ENCODE measurements at places on chromosomes 5 and 9.

DNA sequence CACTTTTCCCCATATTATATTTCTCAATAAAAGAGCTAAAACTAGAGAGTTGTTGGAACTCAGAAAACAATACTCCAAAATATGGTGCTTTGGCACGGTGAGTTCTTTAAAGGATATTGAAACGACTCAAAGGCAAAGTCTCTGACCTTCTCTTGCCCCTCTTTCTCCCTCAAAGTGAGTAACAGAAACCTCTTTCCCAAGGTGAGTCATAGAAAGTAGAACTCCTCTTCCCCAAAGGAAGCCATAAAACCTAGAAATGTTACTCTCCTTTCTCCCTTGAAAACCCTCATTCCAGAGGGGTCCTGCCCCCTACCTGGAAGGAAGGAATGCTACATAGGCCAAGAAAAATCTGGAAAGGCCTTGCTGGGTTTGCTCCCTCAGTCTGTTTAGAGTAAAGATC lies 47.5 kb downstream of the RAPGEF6 start:
- peak; percentile 50 for DNase-seq

DNA sequence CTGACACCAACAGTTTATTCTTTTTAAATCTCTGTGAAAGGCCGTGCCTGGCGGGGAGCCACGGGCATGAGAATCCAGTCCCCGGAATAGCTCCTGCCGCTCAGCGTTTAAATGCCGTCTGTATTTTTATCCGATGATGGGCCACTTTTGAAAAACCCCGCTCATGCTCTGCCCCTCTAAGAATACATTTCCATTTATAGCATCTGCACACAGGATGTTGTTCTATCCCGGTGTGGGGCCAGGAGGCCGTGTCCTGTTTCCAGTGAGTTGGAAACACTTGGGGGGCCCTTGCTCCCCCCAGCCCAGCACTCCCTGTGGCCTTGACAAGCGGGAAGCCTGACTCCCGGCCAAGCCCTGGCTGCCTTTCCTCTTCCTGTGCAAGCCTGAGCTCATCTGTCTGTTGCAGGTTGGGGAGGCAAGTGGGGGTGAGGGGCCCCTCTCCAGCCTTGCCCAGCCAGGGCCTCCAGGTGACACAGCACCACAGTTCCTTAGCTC lies 39.0 kb downstream of the ERGIC1 start:
- peak; percentile 71 for DNase-seq

GRCh38 chr9:92686954-92687353 lies 17.0 kb upstream of the IPPK start:
- no peak for DNase-seq

DNA sequence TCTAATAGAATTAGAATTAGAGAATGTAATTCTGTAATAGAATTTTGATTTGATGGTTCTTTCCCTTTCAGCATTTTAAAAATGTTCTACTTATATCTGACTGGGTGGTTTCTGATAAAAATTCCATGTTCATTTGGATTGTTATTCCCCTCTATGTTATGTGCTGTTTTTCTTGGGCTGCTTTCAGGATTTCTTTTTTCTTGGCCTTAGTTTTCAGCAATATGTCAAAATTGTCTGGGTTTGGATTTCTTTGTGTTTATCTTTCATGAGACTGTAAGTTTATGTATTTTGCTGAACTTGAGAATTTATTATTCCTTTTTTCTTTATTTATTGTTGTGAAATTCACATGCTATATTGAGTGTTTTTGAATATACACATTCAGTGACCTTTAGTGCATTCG lies 189.1 kb downstream of the RANBP17 start:
- DNase-seq: no peak

- no peak for DNase-seq
Observed at GRCh38 chr9:133273819-133274218, 1.2 kb downstream of the ABO start.

DNA sequence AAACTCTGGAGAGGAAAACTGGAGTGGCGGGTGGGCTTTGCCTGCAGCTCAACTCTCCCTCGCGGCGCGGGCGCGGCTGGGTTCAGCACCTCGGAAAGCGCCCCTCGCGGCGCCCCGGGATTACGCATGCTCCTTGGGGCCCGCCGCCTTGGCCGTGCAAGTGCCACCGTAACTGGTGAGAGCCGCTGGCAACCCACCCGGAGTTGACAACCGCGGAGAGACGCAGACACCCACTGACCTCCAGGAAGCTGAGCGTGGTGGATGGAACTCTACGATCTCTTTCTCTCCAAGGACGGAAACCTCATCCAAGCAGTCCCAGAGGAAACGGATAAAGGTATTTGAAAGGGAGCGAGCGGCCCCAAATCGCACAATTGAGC lies 194 bp upstream of the RXFP3 start:
- peak; percentile 47 for DNase-seq

DNA sequence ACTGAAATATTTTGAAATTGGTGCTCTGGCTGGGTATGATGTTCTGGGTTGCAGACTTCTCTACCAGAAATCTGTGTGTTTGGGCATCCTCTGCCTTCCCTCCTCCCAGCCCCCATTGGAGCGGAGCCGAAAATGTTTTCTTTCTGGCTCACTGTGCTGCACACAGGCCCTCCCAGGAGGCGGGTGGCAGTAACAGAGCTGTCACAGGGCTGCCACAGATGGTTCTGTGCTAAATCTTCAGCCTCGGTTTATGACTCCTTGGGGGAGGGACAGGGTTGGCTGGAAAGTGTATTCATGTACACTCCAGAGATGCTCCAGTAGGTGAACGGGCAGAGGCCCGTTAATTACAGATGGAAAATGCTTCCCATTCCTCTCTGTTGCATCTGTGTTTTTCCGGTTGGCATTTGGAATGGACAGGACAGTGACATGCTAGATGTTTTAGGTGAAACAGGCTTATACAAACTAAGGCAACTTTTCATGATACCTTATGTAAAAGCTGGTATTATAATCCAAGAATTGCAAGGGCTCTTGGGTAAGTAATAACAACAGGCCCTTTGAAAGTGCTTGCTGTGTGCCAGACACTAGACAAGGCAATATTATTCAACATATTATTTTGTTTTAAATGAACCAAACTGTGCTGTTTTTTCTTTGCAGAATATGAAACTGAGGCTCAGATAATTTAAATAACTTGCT lies 180.2 kb downstream of the ADCY2 start:
- DNase-seq: no peak

- DNase-seq: peak; percentile 65
Observed at GRCh38 chr9:69324549-69325401, at the start of gene ENTREP1. TSS of gene ENTREP1 (plus strand) at chr9:69325215. CDS start at chr9:69325310, 95 bp downstream.

DNA sequence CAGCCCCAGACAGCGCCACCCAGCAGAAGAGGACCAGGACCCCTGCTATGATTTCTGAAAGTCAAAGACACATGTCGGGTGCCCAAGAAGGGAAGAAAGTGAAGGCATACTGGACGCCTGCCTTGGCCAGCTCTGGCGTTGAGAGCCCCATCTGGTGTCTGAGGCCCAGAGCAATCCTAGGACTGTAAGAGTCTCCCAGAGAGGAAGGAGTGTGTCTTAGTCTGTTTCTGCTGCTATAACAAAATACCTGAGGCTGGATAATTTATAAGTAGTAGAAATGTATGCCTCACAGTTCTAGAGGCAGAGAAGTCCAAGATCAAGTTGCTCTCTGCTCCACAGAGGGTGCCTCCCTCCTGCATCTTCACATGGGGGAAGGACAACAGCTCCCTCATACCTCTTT lies 10.8 kb downstream of the RASGEF1C start:
- no peak for DNase-seq

- no peak for DNase-seq
Observed at GRCh38 chr9:106077731-106078130, 383.4 kb downstream of the TMEM38B start.

DNA sequence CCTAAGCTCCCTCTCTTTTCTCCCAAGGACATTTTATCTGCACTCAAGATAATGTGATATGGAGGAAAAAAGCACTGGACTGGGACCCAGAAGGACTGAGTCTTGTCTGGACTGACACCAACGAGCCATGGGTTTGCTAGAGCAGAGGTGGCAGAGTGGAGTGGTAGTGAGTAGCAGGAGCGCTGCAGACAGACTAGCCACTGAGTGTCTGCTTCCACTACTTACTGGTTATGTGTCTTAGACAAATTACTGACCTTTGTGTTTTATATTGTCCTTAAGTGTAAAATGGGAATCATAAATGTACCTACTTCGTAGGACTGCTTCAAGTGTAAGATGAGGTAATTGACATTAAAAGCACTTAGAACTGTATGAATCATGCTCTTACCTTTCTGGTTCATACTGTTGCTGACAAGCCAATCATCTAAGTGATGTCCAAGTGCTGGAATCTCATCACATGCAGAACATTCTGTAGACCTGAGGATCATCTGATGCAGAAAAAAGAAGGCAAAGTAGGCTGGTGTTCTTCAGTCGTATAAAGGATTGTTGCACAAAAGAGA lies 12.5 kb upstream of the PRLR start:
- no peak for DNase-seq

GRCh38 chr9:137919095-137919465 lies 41.5 kb downstream of the CACNA1B start:
- no peak for DNase-seq

DNA sequence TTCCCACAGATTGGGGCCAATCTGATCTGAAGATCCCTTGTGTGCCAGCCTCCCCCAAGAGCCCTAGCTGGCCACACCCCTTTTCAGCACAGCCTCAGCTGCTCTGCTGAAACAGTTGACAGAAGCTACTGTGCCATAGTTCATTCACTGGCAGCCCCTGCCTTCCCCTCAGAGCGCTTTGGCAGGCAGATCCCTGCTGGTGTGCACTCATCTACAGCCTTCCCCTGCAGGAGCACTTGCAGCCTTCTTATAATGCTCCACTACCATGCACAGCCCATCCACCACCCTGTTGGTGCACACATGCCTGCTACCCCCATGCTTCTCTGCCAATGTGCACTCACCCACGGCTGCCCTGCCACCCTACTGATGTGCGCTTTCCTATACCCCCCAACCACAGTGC lies 471.3 kb downstream of the MTRR start:
- DNase-seq: no peak

DNA sequence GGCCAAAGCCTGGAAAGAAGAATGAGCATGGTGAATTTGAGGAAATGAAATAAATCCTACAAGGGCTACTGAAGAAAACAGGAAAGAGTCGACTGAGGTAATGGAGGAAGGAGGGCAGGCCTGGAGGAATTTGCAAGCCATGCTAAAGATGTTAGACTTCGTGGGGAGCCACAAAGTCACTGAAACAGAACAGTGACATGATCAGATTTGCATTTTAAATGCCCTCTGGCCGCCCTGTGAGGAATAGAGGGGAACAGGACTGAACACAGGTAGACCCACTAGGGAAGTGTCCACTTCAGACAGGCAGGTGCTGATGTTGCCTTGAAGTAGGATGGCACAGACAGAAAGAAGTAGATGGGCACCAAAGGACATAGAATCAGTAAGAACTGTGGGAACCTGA lies 42.8 kb upstream of the RLN1 start:
- no peak for DNase-seq

DNA sequence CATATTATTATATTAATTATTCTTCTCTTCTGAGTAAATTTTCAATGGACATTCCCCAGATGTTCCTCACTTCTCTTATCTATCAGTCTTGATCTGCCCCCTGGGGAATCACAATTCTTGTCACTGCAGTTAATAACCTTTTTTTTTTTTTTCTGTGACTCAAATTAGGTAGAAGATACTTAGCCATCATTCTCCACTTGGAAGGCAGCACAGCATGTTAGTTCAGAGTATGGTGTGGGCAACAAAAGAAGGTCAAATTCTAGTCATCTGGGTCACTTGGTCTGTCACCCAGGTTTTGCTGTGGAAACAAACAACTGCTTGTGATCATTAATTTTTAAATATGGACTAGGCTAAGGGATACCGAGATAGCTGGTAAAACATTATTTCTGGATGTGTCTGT lies 8.1 kb upstream of the MOB3B start:
- DNase-seq: no peak

GRCh38 chr9:27626244-27627187 lies 53.2 kb upstream of the C9orf72 start:
- no peak for DNase-seq

DNA sequence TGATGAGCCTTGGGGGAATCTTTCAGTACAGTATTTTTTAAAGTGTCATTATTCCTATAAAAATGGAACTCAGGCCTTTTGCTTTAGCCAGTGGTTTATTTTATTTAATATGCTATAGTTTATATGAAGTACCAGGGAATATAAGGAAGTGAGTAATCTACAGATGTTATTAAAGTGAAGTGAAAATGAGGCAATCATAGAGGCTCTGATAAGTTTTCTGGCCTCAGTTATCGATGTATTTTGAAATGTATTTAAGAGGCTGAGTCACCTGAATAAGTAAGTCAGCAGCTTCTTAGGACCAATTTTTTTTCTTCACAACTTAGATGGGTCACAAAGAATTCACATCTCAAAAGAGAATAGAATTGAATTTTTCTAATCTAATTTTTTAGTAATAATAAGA lies 829.0 kb downstream of the DNAH5 start:
- no peak for DNase-seq

GRCh38 chr5:177296581-177296980 lies 6.9 kb downstream of the RAB24 start:
- DNase-seq: no peak

DNA sequence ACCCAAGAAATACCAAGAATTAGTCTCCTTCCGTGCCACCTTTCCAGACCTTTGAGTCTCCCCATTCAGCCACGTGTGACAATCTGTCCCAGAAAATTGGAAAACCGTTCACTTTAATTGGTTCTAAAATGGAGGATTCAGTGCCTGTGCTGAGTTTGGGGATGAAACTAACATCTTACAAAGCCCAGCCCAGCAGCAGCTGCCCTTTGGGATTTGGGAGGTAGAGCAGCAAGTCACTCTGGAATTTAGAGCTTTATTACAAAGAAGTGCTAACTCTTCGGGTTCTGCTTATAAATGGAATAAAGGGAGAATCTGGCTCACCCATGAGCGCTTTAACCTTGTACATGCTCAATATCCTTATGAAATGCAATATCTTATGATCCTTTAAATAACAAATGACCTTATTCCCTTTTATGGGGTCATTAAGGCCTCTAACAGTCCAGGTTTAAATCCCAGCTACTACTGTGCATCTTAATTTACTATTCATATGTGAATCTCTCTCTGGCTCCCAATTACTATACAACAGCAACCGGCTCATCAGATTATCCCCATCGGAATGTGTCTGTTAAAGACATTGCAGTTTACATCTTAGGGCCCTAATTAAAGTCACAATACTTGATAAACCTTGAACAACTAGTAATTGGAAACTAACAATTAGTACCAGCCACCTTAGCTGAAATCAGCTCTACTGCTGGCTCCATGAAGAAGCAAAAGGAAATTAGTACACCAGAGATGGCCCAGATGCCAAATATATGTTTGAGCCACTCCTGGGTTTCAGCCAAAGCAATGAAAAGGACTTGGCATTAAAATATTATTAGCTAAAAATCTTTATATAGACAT lies 271.8 kb upstream of the SMARCA2 start:
- DNase-seq: no peak

- peak; percentile 29 for DNase-seq
Observed at GRCh38 chr5:119655061-119655460, 25.7 kb downstream of the FAM170A start.

GRCh38 chr5:176847726-176848290 lies 37.4 kb downstream of the UNC5A start:
- no peak for DNase-seq
